ENCODE measurements at places on chromosomes 7 and 10.

- no peak for DNase-seq
Observed at GRCh38 chr7:23931633-23932032, 221.6 kb downstream of the STK31 start.

GRCh38 chr10:121317374-121317773 is 280.9 kb downstream of the FGFR2 start:
- DNase-seq: no peak

- DNase-seq: no peak
Observed at GRCh38 chr10:91477236-91477635, 67.1 kb downstream of the HECTD2 start.

GRCh38 chr10:77970869-77971803 is 44.6 kb upstream of the DLG5 start:
- DNase-seq: no peak

DNA sequence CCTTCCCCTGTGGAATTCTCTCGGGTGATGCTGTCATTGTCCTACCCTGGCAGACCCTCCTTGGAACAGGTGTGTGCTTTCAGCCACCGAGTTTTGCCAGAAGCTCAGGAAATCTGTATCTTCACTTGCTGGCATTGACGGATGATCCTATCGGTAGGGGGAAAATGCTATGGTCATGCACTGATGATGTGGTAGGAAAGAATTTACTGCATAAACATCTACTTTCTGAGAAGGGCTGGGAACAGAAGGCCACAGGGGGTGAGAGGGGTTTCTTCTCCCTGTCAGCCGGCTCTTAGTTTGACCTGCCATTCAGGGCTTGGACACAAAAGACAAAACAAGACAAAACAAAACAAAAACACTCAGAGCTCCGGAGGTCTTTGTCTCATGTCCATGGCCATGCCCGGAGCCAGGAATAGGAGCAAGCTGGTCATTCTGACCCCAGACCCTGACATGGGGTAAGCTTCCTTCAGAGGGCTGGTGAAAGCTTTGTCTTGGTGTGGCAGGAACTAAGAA is 43.6 kb upstream of the CARD11 start:
- DNase-seq: no peak

DNA sequence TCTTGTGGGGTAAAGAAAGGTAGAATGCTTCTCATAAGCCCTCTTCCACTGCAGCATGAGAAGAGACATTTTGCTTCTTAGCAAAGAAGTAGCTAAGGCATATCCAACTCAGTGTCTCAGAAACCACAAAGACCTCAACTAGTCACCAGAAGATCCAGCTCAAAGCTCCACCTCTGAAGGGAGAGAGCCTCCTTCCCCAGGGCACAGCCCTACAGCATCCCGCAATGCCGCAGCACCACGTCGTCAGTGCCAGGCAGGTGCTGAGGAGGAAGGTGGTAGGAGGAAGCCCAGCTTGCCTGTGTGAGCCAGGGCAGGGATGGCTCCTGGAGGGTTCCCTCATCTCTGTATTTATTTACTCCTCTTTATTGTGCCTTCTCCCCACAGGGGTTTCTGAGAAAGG is 385.6 kb upstream of the NPVF start:
- DNase-seq: no peak

- no peak for DNase-seq
Observed at GRCh38 chr7:69277366-69277765, 320.9 kb upstream of the AUTS2 start.

- no peak for DNase-seq
Observed at GRCh38 chr7:143980746-143981510, 19.2 kb upstream of the OR6B1 start.

GRCh38 chr10:88190123-88190522 is 326.7 kb downstream of the PTEN start:
- DNase-seq: no peak

- DNase-seq: no peak
Observed at GRCh38 chr7:126760914-126761577, 491.7 kb downstream of the GRM8 start.

- no peak for DNase-seq
Observed at GRCh38 chr7:31407178-31407676, 66.7 kb upstream of the NEUROD6 start.

DNA sequence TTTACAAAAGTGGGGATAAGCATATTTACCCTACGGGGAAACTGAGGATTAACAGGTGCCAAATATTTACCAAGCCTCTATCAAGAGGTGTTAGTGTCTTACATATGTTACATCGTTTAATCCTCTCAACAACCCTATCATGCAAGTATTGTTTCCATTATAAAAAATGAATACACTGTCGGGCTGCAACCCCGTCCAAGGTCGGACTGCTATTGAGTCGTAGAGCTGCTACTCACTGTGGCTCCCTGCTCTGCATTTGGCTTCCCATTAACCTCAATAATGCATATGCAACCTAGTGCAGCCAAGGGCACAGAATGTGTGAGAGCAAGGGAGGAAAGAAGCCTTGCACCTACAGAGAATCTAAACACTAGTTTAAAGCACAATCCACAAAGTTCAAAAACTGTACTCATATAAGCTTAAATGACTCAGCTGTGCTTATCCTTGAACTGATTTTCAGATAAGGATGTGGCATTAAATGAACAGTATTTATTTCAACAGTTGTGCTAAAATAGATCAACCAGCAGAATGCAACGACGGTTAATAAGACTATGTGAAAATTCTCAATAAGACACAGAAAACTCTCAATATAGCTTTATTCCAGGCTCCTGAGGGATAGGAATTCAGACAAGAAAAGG is 49.9 kb downstream of the UBE2H start:
- no peak for DNase-seq

GRCh38 chr7:106111655-106112117 is 426 bp downstream of the SYPL1 start:
- peak; percentile 26 for DNase-seq

- no peak for DNase-seq
Observed at GRCh38 chr7:1113548-1113885, 25.6 kb downstream of the GPER1 start.

GRCh38 chr7:35485436-35485835 is 209.5 kb downstream of the HERPUD2 start:
- no peak for DNase-seq

GRCh38 chr10:126384269-126384873 is 3.9 kb downstream of the ADAM12 start:
- DNase-seq: no peak

GRCh38 chr7:101858437-101859385 is 41.3 kb downstream of the CUX1 start:
- no peak for DNase-seq

DNA sequence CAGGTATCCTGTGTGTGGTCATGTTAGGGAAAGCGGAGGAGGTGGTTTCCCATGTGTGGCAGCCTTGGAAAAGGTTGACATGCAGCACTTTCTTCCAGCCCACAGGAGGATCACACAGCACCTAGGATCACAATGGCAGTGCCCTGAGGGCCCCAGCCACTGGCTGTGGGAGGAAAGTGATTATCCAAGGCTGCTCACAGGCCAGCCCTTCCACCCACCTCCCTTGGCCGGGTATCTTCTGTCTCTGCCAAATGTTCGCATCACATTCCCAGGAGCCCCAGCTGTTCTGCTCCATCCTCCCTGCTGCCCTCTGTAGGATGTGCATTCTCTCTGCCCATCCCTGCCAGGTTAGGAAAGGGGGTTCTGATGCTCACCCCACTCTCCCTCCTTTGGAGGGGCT is 2.5 kb upstream of the MLXIPL start:
- no peak for DNase-seq

DNA sequence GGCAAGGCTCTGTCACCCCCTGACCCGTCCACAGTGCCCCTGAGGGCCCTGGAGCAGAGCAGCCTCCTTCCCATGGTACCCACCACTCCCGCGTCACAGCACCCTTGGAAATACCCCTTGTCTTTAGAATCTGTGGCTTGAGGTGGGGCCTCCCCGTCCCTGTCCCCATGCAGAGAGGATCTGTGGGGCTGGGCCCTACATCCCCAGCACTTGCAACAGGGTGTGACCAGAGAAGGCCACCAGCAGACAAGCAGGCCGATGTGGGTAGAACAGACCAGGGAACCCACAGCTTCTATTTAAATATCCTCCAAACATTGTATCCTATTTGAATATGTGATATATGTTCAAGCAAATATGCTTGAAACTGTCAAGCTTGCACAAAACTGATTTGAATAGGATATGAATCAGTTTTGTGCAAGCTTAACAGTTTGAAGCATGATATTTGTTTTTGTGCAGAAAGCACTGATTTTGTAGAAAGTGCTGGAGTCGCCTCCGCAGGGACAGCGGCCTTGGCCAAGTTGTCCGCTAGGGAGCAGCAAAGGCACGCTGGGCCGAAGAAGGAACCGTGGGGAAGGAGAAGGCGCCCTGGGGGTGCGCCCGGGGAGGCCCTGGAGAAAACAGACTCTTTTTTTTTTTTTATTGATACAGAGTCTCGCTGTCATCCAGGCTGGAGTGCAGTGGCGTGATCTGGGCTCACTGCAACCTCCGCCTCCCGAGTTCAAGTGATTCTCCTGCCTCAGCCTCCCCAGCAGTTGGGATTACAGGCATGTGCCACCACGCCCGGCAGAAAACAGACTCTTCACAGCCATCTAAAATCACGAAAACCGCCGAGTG is 2.2 kb downstream of the CFAP46 start:
- DNase-seq: peak; percentile 39

DNA sequence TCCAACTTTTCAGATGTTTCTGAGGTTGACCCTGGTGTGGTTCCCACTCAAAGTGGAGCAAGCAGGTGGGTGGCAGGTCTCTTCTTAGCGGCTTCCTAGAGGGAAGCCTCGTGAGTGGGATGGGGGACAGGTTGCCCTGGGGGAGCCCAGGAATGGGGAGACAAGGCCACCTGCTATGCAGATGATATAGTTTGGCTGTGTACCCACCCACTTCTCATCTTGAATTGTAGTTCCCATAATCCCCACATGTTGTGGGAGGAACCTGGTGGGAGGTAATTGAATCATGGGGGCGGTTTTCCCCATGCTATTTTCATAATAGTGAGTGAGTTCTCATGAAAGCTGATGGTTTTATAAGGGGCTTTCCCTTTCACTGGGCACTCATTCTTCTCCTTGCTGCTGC is 68.3 kb downstream of the KIAA1217 start:
- no peak for DNase-seq

- DNase-seq: no peak
Observed at GRCh38 chr10:20369863-20370736, 527.0 kb downstream of the NEBL start.

GRCh38 chr10:79244841-79245504 is 102.3 kb upstream of the PPIF start:
- no peak for DNase-seq

DNA sequence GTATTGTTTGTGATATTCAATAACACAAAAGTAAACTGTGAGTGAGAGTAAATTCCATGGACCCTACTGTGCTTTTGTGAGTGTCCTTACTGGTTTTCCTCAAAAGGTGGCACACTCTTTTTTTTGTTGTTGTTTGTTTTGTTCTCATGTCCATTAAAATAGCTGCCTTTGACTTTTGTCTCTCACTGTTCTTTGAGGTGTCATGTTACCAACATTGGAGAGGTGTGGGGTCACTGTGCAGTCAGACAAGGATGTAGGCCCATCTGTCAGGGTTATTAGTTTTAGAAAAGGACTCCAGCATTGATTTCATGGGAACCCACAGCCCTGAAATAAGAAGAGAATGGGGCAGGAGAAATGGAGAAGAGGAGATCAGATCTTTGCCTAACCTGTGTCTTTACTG is 383.1 kb downstream of the SORCS3 start:
- no peak for DNase-seq

GRCh38 chr10:95035332-95036295 is 33.7 kb downstream of the CYP2C8 start:
- DNase-seq: no peak

DNA sequence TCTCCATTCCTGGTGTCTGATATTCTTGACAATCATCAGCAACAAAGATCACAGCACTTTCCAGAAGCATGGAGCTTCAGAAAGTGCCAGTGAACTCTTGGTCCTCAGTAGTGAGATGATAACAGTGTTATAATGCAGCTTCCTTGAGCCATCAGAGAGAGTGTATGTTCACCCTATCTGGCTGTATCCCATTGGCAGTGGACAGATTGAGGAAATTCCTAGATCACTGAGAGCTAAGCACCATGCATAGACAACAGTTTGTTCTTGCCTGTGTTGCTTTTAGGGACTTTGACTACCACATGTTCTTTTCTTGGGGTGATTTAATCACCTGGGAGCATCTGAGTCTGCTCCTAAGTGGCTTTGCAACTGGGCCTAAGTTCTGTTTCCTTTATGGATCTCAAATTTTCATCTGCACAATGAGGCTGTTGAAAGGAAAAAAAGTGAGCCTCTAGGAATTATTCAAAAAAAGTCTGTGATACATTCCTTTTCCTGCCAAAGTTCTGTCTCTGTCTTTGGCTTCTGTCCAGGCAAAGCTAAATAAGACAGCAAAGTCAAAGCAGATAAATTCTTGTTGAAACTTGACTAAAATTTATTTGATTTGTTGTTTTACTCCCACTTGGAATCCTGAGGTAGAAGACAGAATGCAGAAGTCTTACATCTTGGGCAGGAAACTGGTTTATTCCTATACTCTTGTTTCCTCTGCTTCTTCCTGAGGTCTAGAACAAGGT is 14.5 kb upstream of the ZNF282 start:
- DNase-seq: no peak

DNA sequence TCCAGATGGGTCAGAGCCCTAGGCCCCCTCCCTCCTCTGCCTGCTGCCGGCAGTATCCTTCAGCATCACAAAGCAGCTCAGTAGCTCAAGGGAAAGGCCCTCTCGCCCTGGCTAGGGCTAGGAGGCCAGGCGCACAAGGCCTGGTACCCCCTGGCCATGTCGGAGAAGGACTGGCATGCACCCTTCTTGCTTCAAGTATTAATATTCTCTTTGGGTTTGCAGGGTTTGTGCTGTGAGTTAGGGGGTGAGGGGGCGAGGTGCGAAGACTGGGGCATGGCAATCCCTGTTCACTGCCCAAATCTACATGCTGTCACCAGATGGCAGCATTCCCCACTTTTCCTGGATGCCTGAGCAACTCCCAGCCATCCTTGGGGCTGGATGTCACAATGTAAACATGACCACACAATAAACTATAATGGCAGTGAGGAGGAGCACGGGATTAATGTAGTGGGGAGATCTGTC is 105.2 kb downstream of the NEURL1 start:
- DNase-seq: no peak

- no peak for DNase-seq
Observed at GRCh38 chr7:43655584-43655983, 72.7 kb downstream of the STK17A start.

DNA sequence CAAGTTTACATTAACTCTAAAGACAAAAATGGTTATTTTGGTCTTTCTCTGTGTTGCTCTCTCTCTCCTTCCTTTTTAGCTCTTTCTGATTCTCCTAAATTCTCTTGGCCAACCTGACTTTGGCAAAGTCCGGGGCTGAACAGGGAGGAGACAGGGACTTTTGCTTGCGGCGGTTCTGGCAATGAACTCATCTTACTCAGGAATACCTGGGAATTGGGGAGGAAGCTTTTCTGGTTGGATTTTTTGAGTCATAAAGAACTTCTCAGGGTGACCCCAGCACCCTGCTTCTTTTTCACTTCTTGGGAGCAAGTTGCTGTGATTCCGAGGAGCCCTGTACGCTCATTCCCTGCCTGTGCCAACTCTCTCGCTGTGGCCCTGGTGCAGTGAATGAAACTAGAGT is 16.0 kb downstream of the GATA3 start:
- no peak for DNase-seq
